ENCODE measurements at places on chromosomes 3 and 15. TPM values are rescaled to one million over a fixed set of nuclear protein-coding genes. Genes with fewer than 3 reads are reported as not detected.

AP2M1 gene
- total RNA-seq = 240 TPM

IL5RA gene
- 0.47 TPM for total RNA-seq

FAM162A gene
- total RNA-seq = 26.9 TPM

PRICKLE2 gene
- 56.1 TPM for total RNA-seq

ALDH1A3 gene
- 367 TPM for total RNA-seq

GPR87 gene
- not detected for total RNA-seq

Data from omental fat pad (tissue), 4 donors.